ENCODE measurements at places on chromosomes 3 and 15.
A peak's percentile ranks its signal among the peaks of the same experiment; 100 is the strongest.

DNA sequence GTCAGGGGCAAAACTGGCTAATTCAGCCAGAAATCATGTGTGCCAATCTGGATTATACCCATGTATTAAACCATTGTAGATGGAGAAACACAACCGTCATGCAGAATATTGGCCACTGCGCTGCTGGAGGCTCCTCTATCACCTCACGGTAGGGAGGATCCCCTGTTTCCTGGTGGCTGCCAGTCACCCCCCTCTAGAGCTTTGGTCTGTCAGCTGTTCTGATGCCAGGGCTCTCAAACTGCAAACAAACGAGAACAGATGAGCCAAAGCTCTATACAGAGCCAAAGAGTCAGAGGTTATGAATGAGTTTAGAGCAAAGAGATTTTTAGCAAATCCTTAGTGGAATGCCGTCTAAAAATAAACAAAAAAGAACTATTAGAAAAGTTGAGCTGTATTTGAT lies 62.5 kb downstream of the IL20RB start:
- no peak for DNase-seq

- DNase-seq = peak; percentile 54
Observed at GRCh38 chr3:195558602-195559001, 15.5 kb upstream of the PPP1R2 start.

GRCh38 chr15:65870889-65871533 lies 1.7 kb downstream of the RAB11A start:
- no peak for DNase-seq

DNA sequence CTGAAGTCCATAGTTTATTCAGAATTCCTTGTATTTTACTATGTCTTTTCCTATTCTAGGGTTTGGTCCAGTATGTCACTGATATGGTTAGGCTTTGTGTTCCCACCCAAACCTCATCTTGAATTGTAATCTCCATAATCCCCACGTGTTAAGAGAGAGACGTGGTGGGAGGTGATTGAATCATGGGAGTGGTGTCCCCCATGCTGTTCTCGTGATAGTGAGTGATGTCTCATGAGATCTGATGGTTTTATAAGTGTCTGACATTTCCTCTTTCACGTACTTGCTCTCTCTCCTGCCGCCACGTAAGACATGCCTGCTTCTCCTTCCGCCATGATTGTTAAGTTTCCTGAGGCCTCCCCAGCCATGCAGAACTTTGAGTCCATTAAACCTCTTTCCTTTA lies 6.6 kb upstream of the TEX9 start:
- no peak for DNase-seq

- DNase-seq = no peak
Observed at GRCh38 chr3:69786854-69787253, 47.6 kb downstream of the MITF start.

DNA sequence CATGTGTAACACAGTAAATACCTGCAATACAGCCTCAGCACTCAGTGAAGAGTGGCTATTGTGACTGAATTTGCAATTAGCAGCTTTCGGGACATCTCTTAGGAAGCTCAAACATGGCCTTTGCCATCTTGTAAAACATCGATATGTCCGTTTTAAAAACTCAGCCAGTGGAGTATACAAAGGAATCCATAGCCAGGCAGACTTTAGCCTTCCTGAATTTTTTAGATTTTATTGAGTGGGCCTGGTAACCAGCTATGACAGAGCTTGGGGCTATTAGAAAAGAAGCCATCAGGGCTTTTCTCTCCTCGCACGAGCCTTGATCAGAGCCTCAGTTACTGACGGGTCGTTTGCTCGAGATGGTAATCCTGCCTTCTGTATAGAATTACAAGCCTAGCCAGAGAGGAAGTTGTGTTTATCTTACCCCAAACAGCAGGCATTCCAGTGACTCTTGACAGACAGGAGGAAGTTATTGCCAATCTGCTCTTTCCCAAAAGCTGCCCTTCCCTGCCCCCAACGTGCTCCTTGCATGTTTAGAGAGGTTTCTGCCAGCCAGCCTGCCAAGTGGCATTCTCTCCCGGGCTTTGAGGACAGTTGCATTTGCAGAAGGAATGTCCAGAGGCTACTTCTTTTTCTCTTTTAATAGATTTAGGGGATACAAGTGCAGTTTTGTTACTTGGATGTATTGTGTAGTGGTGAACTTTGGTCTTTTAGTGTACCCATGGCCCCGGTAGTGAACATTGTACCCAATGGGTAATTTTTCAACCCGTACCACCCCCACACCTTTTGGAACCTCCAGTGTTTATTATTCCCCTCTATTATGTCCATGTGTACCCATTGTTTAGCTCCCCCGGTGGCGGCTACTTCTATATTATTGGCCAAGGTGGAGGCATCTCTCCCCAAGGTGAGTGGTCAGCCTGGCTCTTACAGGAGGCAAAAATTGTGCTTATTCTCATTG lies 40.6 kb downstream of the ITPR1 start:
- DNase-seq = no peak

DNA sequence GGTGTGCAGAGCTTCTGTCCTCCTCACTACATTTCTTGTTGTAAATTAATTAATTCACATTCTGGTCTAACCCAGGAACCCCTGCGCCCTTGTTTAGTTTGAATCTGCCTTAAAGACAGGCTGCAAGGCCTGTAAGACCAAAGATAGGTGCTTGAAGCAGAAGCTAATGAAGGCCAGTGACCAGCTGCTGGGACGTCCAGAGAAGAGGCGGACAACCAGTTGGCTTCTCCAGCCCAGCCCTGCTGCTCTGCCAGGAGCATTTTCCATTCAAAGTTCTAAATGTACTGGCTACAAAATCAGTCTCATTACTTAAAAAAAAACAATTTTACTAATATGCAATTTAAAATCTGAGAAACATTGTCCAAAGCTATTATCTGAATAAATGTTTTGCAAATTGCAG lies 43.6 kb downstream of the FSIP1 start:
- DNase-seq = no peak

DNA sequence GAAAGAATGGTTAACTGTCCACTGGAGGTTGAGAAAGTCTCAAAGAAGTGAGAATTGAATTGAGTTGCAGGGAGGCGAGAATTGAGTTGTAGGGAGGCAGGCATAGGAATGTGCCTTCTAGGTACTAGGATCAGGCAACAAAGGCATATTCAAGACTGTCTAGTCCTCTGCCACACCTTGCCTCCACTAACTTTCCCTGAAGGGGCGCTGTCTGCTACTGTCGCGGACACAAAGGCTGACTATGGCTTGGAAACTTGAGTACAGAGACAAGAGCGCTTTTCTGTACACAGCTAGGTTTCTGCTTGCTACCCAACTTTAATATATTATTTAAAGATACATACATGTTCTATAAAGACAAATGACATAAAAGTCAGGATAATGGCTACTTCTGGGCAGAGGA lies 10.4 kb upstream of the FBXL22 start:
- no peak for DNase-seq

DNA sequence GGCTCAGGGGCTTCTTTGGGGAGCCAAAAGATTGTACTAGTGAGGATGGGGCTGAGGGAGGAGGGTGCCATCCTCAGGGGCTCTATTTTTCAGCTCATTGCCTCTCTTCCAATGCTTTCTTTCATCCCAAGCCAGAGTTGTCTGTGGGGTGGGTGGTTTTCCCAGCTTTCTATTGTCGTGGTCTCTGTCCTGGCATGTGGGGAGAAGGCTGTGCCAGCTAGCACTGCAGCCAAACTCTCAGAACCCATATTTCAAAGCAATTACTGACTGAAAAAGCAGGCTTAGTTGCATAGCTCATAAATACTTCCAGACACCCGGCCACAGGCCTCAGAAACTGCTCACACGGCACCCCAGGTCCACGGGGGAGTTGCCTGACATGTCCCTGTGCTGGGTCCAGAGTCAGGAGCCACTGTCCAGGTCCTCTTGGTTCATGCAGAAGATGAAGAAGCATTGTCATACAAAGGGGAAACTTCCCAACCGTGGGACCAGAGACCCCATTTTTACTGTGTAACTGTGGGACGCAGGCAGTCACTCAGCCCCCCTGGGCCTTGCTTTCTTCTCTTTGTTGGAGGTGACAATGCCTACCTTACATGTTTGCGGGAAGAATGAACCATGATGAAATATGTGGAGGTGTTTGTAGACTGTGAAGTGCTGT lies 27.6 kb downstream of the FGD5 start:
- DNase-seq = no peak
